HCT116 (cell line): ENCODE measurements at places on chromosomes 6 and 20.

DNA sequence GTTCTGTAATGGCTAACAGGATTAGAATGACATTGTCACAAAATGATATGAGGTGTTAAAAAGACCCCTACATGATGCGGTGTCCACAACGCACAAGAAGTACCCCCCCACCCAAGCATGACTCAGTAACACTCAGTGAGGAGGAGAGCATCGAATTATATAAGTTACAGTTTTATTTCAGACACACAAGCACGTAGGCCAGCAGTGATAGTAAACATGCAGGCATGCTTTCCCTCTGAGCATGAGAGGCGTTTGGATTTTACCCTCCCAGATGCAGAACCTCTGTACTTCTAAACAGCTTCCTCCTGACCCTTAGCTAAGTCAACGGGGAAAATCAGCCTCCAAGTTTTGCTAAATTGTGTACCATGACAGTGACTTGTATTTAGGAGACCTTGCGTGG lies 23.9 kb downstream of the GNAS start:
- DNase-seq: no peak

DNA sequence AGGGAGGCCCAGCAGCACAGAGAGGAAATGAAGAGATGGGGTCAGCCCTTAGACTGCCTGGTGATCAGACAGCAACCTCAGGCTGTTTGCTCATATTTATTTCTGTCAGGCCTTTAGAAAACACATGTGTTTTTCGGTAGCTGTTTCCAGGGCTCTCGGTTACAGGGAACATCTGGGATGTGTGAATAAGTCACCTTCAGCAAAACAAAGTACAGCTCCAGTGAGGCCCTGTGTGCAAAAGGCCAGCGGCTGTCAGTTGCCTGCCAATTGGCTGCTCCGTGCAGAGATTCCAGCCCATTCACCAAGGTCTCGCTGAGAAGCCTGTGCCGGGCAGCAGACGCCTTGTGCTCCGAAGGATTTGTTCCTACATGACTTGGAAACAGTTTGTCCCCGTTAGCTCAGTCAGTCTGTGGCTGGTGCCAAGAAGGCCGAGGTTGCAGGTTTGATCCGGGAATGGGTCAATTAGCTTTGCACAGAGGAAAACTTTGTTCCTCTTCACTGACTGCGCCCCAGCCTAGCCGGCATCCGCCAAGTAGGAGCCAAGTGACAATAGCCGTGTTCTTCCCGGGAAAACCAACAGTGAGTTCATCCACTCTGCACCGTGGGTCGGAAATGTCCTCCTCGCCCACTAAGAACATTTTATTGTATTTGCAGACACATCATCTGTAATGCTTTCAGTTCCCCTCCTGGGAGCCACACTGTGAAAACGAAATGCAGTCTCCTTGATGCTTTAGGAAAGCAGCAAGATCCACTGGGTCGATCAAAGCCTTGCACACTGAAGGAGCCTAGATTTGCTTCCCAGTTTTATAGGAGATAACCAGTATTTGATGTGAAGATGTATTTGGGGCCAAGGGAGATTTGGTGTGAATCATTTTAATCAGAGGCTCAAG lies 315.4 kb upstream of the CDYL start:
- DNase-seq: no peak

GRCh38 chr6:38179794-38180430 lies 360.4 kb downstream of the ZFAND3 start:
- DNase-seq: no peak

DNA sequence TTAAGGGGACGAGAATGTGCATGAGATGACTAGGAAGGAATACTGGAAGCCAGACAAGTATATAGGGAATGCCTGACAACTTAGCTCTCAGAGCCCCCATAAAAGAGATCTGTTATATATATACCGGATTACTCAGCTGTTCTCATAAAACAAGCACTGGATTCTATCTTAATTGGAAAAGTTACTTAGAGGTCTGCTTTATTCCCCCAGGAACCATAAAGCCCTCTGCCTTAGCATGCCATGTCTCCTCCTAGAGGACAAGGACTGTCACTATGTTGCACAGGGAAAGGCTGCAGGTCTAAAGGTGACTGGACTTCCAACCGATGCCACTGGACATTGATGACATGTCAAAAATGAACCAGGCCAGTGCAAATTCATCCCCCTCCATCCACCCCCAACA lies 6.4 kb downstream of the EXOC2 start:
- DNase-seq: no peak
